ENCODE measurements at places on chromosomes 7 and 10.
A peak's percentile ranks its signal among the peaks of the same experiment; 100 is the strongest.

DNA sequence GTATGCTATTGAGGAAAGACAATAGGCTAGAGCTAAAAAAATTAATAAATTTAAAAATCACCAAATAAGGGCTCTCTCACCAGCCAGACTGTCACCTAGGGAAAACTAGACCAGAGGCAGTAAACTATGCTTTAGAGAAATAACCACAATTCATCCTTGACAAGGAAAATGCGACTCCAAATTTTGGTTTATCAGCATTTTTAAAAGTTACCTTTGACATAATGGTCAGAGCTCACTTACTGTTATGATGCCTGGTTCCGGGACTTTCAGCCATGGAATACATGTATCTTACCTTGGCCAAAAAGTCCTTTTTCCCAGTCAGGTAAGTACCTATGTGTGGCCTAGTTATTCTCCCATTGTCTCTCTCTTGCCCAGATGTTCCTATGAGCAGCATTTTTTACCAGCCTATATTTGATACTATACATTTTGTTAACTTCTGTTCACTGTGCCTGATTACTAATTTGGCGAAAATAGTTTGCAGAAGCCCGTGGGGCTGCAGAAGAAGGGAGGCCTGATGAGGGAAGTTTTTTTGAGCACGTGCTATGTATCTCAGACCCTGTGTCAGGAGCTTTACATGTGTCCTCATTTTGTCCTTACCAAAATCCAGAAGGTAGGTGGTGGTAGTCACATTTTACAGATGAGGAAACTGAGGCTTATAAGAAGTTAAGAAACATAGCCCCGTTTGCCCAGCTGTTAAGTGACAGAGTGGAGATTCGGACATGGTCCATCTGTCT is 149.7 kb downstream of the CELF2 start:
- no peak for DNase-seq

DNA sequence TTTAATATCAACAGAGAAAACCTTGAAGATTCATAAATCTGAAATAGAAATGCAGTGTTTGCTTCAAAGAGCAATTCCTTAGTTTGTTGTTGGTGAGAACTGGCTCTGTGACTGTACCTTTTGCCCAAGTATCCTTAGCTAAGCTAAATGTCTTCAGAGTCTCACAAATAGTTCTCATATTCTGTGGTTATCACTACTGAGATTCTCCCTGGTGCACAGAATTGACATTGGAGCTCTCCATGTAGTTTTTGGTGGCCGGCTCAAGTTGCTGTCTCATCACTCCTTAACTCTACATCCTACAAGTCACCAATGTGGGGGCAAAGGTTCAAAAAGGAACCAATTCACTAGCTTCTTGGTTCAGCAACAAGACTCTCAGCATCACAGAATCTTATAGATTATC is 780.3 kb downstream of the LRMDA start:
- DNase-seq = no peak

DNA sequence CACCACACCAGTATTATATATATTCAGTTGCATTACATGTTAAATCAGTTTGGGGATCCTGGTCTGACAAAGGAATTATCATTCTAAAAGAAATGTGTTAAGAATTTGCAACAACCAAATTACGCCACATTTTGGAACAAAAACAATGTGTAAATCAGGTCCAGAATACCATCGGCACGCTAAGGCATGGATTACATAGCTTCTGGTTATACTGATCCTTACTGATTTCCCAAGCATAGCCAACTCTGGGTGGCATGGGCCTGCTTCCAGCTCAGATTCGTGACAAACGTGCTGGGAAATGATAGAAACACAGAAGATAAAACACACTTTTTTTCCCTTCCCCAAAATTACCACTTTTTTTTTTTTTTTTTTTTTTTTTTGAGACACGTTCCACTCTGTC is 660.0 kb downstream of the SORCS1 start:
- no peak for DNase-seq

DNA sequence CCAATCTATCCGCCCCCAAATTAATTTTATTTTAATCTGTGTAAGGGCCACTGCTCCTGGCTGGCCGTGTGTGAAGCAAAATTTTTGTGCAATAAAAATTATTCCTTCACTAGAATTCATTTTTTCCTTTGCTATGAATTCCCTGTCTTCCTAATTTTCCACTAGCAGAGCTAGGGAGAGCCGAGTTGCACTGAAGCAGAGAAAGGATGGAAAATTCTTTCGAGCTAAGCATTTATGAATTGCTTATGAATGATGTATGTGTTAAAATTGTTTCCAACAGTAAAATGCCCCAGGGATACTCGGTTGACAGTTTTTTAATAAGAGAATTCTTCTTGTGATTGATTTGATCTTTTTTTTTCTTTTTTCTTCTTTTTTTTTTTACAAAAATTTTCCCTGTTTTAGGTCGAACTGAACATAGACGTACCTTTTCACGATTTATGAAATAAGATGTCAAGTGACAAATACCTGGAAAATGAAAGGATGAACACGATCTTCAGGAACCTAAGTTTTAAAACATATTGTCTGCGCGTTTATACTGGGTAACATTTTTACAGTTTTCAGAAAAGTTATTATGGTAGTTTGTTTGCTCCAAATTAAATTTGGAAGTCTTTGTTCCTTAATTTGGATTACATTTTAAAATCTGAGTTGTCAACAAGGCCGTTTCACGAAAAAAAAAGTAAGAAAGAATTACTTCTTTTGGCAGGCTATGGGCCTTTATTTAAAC is 288.8 kb upstream of the NFE2L3 start:
- no peak for DNase-seq

DNA sequence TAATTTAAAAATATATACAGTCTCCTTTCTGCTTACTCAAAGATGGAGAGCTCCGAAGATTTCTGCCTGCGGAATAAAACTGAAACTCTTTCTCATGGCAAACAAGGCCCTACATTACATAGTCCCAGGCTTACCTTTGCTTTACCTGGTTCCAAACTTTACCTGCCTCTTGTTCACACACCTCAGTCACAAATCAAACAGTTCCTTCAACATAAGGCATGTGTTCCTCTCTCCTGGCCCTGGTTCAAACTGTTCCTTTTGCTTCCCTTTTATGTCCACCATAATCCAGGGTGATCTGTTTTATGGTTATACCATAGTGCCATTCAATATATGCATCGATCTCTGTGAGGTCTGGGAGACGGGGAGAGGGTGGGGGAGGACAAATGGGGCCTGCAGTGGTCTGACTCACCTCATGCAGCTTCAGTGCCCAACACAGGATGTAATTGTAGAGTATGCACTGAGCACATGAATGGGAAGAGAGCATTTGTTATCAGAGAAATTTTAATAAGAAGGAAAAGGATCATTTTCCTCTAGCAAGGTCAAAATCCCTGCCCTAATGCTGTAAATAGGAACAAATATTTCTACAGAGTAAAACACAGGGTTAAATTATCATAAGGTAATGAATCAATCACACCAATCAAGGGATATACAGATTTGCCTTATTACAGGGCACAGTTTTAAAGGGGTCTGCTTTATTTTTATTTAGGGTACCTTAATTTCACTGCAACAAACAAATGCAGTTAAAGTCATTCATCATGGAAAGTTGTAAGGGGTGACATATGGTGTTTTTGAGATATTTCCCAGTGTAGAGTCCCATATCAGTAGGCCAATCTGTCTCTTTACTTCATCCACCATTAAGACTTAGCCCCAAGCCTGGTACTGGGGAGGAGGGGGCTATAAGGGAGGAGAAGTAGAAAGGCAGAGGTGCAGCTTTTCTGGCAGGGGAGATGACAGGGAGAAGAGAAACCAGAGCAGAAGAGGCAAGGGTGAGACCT is 88.8 kb upstream of the PDE1C start:
- DNase-seq = peak; percentile 20
